KBM-7 (cell line): ENCODE measurements at places on chromosomes 2 and 18.

DNA sequence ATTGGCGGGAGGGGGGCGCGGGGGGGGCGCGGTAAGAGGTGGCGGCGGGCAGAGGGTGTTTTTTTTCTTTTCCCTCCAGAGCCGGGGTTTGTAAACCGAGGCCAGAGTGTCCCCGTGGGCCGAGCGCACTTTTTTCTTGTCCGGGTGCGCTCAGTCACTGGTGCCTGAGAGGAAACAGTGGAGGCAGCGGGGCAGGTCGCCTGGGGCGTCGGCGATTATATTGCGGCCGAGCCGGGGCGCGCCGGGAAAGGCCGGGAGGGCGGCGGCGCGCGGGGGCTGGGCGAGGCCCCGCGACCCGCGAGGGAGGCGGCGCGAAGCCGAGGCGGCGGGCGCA lies 275 bp downstream of the HOXD8 start:
- no peak for DNase-seq

DNA sequence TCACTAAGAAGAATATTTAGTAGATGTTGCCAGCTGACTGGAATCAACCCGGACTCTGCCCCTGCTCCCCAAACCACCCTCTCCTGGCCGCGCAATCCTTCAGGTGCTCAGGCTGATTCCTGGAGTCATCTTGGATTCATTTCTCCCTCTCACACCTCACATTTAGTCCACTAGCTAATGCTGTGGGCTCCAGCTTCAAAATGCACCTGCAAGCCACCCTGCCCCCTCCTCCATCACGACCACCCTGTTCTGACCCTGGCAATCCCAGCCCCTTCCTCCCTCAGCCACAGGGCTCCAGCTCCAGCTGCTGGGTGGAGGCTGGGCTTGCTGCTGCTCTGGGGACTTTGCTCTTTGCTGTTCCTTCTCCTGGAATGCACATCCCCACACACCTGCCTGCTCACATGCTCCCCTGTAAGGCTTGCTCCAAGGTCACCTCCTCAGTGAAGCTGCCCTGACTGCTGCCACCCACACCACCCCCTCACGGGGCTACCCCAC lies 61.3 kb upstream of the SH3RF3 start:
- DNase-seq: no peak

DNA sequence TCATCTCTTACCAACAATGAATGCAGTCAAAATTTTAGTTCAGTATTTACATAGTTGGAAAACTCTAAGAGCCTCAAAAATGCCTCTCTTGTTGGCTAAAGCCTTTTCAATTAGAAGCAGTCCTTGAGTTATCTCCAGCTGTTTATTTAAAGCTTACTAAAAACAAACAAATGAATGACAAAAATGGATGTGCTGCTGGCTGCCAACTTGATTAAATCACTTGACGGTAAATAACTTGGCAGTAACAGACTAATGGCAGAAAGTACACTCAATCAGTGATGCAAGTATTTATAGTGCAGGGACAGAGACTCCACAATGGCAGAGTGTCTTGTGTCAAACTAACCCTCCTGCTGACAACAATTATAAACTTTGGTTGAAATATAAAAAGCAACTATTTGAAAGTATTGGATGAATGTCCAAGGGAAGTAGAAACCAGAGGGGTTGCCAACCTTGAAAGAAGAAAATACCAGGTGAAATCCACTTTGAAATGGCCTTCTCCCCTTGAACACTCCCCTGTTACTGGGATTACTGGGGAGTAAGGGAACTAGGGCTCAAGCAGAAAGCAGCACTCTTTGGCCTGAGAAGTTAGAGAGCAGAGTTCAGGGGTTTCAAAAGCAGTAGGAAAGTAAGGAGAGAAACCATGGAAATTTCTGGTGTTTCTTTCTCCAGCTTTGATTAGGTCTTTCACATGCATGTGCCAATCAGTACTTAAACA lies 245.2 kb upstream of the SPHKAP start:
- no peak for DNase-seq

DNA sequence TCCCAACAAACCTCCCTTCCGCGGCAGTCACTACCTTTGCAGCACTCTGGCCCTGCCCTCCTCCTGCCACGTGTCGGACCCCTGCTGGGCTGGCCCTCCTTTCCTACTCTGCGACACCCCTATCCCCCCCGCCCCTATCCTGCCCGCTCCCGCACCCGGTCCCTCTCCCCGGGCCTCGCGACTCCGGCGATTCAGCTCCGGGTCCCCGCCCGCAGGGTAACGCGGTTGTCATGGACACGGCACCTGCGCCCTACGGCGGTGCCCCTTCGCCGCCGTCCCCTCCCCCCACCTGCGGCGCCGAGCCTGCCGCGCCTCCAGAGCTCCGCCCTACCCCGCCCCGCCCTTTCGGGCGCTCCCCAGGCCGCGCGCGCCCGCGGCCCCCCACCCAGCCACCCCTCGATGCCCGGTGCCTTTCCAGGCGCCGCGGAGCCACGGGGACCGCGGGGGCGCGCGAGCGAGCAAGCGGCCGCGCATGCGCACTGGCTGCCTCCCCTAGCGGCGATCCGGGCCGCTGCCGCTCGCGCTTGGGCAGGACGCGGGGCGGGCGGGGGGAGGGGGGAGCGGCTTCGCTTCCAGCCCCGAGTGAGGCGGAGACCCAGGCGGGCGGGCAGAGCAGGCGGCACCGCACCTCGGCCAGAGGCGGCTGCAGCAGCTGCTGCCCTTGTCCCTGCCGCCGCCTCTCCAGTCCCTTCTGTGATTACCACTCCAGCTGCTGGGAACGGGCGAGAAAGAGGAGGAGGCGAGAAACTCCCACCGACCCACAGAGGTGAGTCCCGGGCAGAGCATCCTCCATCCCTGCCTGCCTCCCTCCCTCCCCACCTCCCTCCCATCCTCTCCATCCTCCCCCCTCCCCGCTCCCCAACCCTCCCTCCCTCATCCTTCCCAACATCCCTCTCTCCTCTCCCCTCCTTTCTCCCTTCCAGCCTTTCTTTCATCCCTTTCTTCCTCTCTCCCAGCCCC lies at the start of gene CTNNA2:
Gene CTNNA2, plus strand, starts transcription at position 610 of the 960 bp plus-strand sequence.
- peak; percentile 37 for DNase-seq

- no peak for DNase-seq
Measured at GRCh38 chr2:567865-568638, 109.2 kb downstream of the TMEM18 start.

GRCh38 chr2:54672590-54673456 lies 50.6 kb upstream of the EML6 start:
- no peak for DNase-seq

DNA sequence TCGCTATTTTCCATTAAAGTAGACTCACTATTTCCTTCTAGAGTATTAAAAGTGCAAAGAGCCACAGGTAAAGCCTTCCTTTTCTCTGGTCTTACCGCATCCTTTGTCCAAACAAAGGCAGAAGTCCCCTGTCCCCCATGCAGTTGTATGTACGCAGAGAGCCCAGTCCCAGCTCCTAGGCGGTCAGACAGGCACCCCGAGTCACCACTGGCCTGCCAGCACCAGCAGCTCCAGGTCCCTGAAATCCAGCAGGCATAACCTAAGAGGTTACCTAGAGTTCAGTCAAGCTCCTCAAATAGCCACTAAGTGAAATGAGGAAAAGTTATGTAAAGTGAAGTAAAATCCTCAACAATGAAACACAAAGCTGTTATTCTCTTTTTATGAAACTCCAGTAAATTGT lies 60.4 kb upstream of the TWIST2 start:
- no peak for DNase-seq

GRCh38 chr2:56132138-56132537 lies 51.7 kb upstream of the CCDC85A start:
- DNase-seq: peak; percentile 70

DNA sequence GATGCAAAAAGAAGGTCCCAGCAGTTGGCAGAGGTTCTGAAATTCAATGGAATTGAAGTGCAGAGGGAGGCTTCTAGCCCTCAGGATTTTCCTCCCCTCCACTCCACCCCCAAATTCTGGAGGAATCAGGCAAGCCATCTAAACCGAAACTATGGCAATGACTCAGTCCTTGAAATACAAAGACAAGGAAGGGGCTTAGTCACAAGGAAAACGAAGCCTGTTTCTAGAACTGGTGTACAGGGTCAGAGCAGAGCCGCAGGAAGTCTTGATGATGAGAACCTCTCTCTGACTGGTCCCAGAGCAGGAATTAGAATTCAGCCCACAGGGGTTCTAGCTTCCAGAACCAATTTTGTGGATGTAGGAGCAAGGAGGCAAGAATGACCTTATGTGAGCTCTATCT lies 111.7 kb upstream of the SCN1A start:
- no peak for DNase-seq

DNA sequence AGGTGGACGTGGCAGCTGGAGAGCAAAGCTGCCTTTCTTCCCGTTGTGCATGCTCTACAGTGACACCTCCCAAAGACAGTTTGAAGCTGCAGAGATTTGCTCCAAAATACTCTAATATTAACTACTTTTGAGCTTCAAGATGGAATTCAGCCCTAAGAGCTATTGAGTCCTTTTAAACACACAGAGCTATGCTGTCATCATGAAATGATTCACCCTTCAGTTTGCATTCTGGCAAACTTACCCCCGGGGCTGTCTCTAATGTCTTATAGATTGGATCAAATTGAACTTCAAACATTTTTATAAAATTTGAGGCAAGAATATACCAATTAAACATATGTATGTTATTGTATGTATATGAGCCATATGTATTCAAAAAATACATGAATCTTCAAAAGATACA lies 110.7 kb upstream of the EFEMP1 start:
- no peak for DNase-seq

- DNase-seq: no peak
Measured at GRCh38 chr2:28068088-28068487, 177.6 kb downstream of the BABAM2 start.

DNA sequence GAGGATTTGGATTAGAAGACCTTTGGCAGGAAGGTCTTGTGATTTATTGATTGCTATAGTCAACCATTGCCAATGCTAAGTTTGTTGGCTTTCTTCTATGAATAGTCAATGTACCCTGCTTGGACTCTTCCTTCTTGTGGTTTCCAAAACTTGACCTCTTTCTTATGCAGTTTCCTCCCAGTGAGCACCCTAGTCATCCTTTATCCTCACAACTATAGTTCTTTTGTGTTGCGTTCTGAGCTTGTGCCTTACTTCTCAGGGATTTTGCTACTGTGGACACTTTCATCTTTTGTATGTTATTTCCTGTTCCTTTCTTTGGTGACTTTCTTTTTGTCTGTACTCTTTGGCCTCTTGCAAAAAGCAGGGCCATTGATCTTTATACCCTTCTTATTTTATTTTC lies 168.2 kb downstream of the LRRTM1 start:
- no peak for DNase-seq

DNA sequence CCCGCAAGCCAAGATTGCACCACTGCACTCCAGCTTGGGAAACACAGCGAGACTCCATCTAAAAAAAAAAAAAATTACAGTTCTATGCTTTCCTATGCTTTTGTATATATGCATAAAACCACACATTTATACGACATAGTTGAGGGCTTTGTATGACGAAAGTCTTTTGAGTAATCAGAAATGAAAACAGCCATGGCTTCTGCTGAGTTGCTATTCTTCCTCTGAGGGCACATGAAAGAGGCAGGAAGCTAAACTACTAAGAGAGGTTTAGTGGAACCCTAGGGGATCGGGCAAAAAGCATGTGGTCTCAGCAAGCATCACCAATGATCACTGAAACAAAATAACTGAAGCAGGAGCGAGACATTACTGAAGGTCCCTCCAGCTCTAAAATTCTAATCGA lies 99.6 kb downstream of the ZAP70 start:
- DNase-seq: no peak

- no peak for DNase-seq
Measured at GRCh38 chr2:100840519-100840918, 20.6 kb downstream of the NPAS2 start.

DNA sequence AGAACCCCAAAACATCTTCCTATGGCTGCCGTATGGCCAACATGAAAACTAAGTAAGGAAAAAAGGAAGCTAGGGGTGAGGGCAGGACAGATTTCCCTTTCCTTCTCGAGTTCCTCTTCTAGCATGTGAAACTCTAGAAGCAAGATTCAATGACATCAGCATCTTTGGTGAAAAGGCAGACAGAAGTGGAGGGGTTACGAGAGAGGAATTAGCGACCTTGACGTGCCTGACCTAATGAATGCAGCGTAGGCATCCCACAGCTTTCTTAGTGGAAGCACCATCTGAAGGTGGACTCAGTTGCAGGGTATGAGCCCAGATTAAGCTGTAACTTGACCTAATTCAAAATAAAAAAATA lies 47.9 kb upstream of the PELI1 start:
- DNase-seq: peak; percentile 73

GRCh38 chr2:8224347-8225190 lies 457.3 kb upstream of the ID2 start:
- no peak for DNase-seq

GRCh38 chr2:30792521-30792920 lies 14.7 kb downstream of the CAPN13 start:
- DNase-seq: peak; percentile 28

- no peak for DNase-seq
Measured at GRCh38 chr18:43650426-43650825, 373.1 kb upstream of the SYT4 start.

DNA sequence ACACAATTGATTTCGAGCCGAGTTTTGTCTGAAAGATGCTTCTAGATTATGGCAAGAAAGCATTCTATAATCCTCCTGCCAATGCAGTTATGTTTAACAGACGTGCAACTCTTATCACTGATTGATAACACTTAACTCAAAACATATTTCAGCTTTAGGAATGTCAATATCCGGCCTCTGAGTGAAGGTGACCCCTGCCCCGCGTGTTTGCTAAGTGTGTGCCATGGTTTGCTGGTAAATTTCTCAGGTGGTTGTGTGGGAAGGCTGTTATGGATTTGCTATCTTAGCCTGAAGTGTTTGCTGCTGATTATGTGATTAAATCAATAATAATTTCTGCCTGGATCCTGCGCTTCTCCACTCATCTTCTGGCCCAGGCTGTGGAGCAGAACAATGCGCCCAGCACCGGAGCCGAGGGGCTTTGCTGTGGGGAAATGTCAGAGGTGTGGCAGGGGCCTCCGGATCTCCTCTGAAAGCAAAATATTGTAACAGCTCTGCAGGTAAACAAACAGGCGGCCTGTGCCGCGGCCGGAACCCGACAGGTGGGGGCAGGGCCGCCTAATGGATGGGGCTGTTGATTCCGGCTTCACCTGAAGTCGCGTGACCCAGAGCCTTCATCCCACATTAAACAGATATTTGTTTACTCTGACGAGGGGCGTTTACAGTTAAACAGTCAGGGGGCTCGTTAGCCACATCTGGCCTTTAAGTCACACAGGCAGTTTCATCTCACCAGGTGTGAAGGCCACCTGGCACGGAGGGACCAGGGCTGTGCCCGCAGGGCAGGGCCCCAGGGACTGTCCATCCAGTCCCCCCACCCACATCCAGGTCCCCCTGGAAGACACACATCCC lies 210.7 kb upstream of the SALL3 start:
- DNase-seq: no peak

- DNase-seq: no peak
Measured at GRCh38 chr2:219737270-219737691, 109.9 kb downstream of the SLC4A3 start.
